ENCODE measurements at places on chromosomes 13 and 19. TPM values are rescaled to one million over a fixed set of nuclear protein-coding genes. Genes with fewer than 3 reads are reported as not detected.

DNA sequence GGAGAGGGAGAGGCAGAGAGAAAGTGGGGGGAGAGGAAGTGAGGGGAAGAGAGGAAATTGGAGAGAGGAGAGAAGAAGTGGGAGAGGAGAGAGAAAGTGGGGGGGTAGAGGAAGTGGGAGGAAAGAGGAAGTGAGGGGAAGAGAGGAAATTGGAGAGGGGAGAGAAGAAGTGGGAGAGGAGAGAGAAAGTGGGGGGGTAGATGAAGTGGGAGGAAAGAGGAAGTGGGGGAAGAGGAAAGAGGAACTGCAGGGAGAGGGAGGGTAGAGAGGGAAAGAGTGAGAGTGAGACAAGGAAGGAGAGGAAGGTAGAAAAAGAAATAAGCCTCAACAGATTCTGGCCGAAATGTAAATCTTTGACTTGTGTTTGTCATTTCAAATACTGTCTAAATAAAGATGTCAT, 146.6 kb downstream of the KLF12 start:
- DNase-seq = no peak

DNA sequence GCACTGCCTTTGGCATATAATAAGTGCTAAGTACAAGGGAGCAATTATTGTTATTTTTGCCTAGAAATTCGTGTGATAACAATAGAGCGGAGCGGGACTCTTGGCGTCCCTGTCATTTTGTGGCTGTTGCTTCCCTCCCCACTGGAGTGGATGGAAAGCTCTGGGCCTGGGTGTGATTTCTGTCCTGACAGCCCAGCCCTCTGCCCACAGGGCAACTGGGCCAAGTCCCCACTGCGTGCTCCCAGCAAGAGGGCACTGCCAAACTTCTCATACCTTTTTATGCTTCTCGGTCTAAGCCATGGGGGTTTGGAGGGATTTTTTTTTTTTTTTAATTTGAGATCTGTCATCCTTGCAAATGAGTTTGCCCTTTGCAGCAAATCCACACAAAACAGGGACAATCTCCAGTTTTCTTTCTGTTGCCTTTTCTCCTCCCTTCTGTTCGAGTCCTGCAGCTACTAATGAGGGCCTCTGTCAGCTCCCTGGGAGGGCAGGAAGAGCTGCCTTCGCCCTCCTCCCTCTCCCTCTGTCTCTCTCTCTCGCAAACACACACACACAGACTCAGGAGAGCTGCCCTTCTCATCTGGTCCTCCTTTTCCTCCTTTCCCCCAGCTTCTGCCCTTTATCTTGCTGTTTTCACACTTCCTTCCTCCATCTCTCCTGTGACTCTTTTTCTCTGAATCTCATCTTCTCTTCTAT, 103.9 kb downstream of the DNAJC15 start:
- no peak for DNase-seq

DNA sequence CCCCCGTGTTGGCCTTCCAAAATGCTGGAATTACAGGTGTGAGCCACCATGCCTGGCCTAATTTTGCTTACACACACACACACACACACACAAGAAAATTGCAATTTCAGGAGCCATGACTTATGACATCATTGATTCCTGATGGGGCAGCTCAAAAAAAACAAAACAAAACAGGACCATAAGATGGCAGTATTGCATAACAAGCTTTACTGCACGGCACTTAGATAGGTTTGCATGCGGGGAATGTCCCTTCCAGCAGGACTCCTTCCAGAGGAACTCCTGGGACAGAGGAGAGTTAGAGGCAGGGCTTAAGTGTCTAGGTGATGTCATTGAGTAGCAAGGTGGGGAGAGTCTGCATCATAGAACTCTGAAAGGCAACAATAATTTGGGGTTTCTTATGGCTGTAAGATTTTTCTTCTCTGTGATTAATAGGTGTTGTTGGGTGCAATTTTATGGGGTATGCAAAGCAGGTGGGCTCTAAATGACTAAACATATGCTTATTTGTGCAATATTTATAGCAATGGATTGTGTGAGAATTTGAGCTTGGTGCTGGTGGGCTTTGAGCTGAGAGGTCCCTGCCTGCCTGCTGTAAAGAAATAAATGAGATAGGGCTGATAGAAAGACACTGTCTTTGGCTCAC, 9.0 kb upstream of the ACSBG2 start:
- DNase-seq = no peak

- peak; percentile 97 for DNase-seq
Observed at GRCh38 chr19:55062735-55063491, at the start of gene RDH13. TSS of gene RDH13 (minus strand) at chr19:55063148. CDS start at chr19:55063032, 116 bp downstream.

DNA sequence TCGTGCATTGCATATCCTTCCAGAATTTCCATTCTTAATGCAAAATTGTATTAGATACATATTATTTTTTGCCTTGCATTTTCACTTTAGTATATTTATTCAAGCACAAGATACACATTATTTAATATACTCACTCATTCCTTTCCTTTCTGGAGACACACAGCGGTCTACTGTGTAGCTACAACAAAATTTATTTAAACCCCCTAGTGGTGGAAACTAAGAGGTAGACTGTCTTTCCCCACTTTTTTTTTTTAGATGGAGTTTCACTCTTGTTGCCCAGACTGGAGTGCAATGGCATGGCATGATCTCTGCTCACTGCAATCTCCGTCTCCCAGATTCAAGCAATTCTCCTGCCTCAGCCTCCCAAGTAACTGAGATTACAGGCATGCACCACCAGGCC, 2040.3 kb upstream of the PCDH20 start:
- DNase-seq = no peak

- DNase-seq = no peak
Observed at GRCh38 chr13:19845758-19846157, 17.7 kb downstream of the ZMYM5 start.

DNA sequence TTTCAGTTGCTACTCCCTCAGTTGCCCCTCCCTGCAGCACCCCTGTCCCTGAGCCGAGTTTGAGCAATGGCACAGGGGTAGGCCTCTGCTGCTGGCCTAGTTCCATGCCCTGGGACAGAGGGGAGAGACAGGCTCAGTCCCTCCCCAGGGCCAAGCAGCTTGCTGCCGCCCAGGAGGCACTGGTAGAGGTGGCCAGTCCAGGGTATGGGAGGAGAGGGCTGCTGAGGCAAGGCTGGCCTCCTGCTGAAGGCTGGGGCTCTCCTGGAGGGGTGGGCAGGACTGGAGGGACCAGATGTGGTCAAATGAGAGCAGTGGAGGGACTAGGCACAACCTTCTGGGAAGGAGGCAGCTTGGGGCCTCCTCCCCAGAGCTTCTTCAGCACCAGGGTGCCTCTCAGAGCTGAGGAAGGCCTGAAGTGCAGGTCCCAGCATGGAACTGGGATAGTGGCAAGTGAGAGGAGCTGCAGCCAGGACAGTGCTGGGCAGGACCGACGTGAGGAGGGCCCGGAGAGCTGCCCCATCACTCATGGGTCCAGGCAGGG, 29.8 kb upstream of the VSTM2B start:
- DNase-seq = no peak

- DNase-seq = no peak
Observed at GRCh38 chr13:68234274-68234673, 1004.1 kb upstream of the PCDH9 start.

DNA sequence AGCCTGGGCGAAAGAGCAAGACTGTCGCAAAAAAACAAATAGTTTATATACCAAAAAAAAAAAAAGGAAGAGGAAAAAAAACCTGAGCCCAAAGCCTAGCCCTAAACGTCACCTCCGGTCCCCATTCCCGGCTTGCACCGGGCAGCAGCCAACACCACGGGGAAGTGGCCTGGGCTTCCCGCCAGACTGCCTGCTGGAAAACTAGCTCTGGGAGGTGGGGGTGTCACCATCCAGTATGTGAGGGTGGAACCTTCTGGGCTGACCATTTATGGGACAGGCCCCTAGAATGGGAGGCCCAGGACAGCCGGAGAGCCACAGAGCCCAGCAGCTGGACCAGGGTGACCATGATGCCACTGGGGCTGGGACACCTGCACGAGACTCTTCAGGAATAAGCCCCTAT, 37.3 kb downstream of the IL12RB1 start:
- DNase-seq = no peak

DNA sequence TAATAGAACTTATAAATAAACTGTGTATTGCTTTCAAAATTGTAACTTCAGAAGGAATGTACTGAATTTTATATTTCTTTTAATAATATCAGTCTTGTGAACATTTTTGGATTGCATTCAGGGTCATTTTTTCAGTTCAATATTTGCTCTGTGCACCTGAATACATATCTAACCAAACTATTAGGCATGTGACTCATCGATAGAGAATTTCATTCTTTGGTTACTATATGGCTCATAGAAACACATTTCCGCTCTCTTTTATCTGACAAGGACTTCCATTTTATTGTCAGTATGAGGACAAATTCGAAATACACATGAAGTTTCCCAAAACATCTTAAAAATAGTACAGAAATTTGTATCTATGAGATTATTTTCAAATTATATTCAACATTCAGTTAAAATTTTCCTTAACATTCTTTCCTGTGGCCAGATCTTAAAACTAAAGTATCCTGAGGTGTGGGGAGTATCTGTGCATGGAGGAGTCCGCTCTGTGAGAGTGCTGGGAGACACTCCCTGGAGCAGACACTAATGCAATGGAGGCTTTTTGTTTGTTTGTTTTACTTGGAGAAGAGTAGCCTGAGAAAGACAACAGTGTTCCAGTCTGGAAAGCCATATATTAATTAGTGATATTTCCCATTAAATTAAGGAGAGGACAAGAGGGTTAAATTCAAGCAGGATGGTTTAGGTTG, 483.6 kb downstream of the PCDH20 start:
- no peak for DNase-seq

GRCh38 chr19:10372690-10373089, 7.7 kb downstream of the TYK2 start:
- no peak for DNase-seq

GRCh38 chr19:13839130-13839937, 37.6 kb upstream of the NANOS3 start:
- DNase-seq = peak; percentile 86

- DNase-seq = no peak
Observed at GRCh38 chr13:55567721-55568625, 1572.7 kb upstream of the PRR20A start.

- no peak for DNase-seq
Observed at GRCh38 chr13:31927219-31927653, 104.3 kb upstream of the FRY start.

- no peak for DNase-seq
Observed at GRCh38 chr13:67696775-67697174, 466.6 kb upstream of the PCDH9 start.

DNA sequence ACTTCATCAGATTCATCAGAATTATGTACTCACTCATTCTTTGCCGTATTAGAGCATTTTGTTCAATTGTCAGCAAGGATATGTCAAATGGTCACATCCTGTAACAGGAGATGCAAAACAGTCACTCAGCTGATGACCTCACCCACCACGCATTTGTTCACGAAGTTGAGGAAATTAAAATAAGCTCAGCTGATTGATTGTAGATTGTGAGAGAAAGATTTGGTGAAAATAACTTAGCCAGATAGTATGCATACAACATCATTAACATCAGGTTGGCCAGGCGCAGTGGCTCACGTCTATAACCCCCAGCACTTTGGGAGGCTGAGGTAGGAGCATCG, 22.6 kb upstream of the CDC16 start:
- DNase-seq = no peak

- DNase-seq = no peak
Observed at GRCh38 chr13:23995283-23996073, 98.2 kb upstream of the C1QTNF9B start.

GRCh38 chr13:112668924-112669323, 20.9 kb upstream of the ATP11A start:
- no peak for DNase-seq

GRCh38 chr13:98415326-98416070, 161.4 kb downstream of the STK24 start:
- no peak for DNase-seq

GRCh38 chr13:111626371-111627305, 306.2 kb downstream of the TEX29 start:
- no peak for DNase-seq

- peak; percentile 76 for DNase-seq
Observed at GRCh38 chr19:8209462-8210378, 550 bp downstream of the CERS4 start.

GRCh38 chr13:27353166-27353583, 71.2 kb upstream of the GTF3A start:
- no peak for DNase-seq

DNA sequence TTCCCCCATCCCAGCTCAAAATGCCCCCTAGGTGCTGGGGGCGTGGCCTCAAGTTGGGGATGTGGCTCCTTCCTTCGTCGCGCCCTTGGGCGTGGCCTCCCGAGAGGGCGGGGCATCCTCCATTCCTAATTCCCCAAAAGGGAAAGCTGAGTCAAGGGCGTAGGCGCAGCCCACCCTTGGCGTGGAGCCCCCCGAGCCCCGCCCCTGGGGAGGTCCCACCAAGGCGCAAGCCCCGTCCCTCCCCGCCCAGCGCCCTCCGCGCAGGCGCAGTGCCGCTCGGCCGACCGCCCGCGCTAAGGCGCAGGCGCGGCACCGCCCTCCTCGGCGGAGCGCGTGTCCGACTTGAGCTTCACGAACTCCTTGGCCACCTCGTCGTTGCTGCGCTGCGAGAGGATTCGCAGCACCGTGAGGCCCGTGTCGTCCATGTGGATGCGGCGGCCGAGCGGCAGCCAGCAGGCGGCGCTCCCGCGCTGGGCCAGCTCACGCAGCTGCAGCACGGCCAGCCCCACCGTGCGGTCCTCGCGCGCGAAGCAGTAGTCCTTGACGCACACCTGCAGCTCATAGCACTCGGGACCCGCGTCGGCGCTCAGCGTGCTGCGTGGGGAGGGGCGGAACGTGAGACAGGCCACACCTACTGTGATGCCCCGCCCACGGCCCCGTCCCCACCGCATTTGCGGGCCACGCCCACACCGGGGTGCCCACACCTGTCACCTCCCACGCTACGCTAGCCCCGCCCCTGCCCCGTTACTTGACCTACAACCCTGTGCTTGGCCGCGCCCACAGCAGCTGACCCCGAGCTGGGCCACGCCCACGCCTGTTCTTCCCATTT, 50.5 kb downstream of the COLGALT1 start:
- DNase-seq = peak; percentile 79

DNA sequence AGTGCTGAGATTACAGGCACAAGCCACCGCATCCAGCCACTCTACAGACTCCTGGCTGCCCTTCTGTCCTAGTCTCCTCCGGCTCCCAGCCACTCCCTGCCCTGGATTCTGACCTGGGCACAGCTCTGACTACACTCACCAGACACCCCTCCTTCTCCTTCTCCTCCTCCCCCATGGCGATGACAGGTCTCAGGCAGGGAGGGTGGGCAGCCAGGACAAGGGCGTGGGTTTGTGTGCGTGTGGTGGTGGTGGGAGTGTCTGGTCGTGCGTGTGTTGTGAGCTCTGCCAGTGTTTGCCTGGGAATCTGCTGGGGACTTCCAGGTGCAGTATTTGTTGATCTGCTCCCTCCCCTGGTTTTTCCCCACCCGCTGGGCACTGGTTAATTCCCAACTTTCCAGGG, 3.0 kb upstream of the NCCRP1 start:
- DNase-seq = no peak

Gene HNRNPL
- 679 TPM for total RNA-seq

Gene ZNF567
- total RNA-seq = 5.6 TPM

Gene GRK1
- total RNA-seq = 0.05 TPM

Gene CDX2
- not detected for total RNA-seq

Gene KLF5
- total RNA-seq = 4.3 TPM

Gene UBE2L5
- total RNA-seq = not detected

Gene VSIG10L
- 1.6 TPM for total RNA-seq

Gene ZNF45
- total RNA-seq = 7.2 TPM

Gene SYCN
- not detected for total RNA-seq

Gene NKG7
- total RNA-seq = 146 TPM

Gene FGF21
- total RNA-seq = not detected

Gene NLRP11
- 0.18 TPM for total RNA-seq

Gene TFDP1
- 200 TPM for total RNA-seq

Gene KLK12
- total RNA-seq = not detected

Data from activated T-cell treated with anti-CD3 and anti-CD28 coated beads, Interleukin-2, amount 50 U/mL, for 4 hours (primary cell).